ENCODE measurements at places on chromosomes 16 and 17.

- no peak for DNase-seq
Observed at GRCh38 chr17:67558740-67559380, 158.9 kb upstream of the NOL11 start.

GRCh38 chr16:22314661-22315626 lies 17.7 kb downstream of the POLR3E start:
- no peak for DNase-seq

- peak; percentile 47 for DNase-seq
Observed at GRCh38 chr17:21549107-21549687, 143.1 kb upstream of the KCNJ18 start.

DNA sequence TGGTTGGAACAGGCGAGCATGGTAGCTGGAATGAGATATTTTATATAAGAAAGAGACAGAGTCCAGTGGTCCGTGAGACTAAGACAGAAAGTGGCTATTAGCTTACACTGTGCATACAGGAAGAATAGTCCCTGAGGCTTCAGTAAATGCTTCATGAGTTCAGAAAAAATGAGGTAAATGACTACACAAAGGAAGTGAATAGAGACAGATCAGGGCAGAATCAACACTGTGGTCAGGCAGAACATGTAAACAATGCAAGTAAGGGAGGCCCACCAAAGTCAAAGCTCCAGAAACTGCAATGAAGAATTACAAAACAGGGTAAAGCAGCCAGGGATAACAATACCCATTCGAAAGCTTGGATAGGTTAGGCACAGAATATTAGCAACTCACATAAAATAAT lies 4.8 kb downstream of the ABCA10 start:
- DNase-seq = no peak

- DNase-seq = peak; percentile 86
Observed at GRCh38 chr17:46742565-46743270, 75.8 kb downstream of the WNT3 start.

GRCh38 chr16:2032285-2033056 lies 5.8 kb downstream of the NHERF2 start:
- DNase-seq = no peak

GRCh38 chr17:8326511-8327302 lies 12.9 kb upstream of the ODF4 start:
- DNase-seq = no peak

- DNase-seq = no peak
Observed at GRCh38 chr16:16038950-16039349, 89.5 kb downstream of the ABCC1 start.

DNA sequence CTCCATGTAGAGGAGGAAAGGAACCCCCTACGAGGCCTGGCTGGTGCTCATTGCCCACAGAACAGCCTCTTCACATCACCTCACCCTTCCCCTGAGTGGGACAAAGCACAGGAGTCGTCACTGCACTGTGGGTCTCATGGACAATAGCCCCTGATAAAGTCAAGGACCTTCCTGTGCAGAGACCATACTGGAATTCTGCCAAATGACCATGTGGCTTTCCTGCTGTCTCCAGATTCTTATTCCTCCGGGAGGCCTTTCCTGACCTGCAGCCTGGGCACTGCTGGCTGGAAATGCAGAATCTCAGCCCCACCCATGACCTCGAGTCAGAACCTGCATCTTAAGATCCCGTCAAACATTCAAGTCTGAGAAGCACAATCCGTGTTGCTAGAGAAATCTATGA lies 60.5 kb upstream of the ERN1 start:
- no peak for DNase-seq

DNA sequence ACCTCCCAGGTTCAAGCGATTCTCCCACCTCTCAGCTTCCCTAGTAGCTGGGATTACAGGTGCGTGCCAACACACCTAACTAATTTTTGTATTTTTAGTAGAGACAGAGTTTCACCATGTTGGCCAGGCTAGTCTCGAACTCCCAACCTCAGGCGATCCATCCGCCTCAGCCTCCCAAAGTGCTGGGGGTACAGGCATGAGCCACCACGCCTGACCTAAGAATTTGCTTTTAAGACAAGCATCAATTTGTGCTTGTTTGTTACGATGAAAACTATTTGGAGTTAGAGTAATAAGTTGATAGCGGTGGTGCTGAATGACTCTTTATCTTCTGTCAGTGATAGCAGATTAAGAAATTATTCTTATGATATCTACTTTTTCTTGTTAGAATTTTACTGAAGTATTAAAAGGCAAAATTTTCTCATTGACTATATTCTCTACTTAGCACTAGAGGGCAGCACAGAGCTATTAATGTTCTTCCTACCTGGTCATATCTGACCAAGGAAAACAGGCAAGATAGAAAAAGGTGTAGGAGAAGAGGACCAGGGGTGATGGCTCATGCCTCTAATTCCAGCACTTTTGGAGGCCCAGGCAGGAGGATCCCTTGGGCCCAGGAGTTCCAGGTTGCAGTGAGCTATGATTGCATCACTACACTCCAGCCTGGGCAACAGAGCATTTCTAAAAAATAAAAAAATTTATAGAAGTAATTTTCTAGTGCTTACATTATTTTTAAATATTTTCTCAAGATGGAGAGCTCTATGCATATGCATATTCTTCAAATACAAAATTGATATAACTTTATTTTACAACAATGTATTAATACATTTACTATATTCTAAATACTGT lies 24.5 kb downstream of the STXBP4 start:
- DNase-seq = no peak

- DNase-seq = no peak
Observed at GRCh38 chr16:81409016-81409556, 35.5 kb upstream of the CMIP start.

GRCh38 chr16:50045412-50045811 lies 20.4 kb upstream of the HEATR3 start:
- DNase-seq = no peak

DNA sequence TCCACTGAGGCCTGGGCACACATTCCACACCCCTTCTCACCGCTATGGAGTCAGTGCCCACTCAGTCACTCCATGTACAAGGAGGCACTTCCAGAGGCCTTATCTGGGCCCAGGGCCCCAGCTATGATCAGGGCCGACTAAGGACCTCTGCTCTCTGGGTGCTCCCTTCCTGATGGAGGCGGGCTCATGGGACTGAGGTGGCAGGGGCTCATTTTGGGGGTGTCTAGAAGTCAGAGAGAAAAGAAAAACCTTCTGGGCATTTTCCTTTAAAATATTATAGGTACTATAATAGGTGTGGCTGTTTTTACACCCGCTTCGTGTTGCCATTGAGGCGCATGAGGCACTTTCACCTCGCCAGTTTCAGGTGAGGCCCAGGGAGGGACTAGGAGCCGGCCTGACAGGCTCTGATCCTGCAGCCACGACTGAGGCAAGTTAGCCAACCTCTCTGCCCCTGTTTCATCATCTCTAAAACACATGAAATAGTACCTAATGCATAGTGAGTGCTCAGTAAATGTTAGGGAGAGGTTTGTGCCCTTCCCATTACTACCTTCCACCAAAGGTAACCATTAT lies 14.4 kb downstream of the B9D1 start:
- no peak for DNase-seq

GRCh38 chr17:8791910-8792270 lies 7.3 kb downstream of the MFSD6L start:
- DNase-seq = peak; percentile 64

GRCh38 chr16:28193530-28194423 lies 18.0 kb downstream of the XPO6 start:
- DNase-seq = peak; percentile 95

- no peak for DNase-seq
Observed at GRCh38 chr16:86722970-86723369, 144.6 kb downstream of the FOXL1 start.

DNA sequence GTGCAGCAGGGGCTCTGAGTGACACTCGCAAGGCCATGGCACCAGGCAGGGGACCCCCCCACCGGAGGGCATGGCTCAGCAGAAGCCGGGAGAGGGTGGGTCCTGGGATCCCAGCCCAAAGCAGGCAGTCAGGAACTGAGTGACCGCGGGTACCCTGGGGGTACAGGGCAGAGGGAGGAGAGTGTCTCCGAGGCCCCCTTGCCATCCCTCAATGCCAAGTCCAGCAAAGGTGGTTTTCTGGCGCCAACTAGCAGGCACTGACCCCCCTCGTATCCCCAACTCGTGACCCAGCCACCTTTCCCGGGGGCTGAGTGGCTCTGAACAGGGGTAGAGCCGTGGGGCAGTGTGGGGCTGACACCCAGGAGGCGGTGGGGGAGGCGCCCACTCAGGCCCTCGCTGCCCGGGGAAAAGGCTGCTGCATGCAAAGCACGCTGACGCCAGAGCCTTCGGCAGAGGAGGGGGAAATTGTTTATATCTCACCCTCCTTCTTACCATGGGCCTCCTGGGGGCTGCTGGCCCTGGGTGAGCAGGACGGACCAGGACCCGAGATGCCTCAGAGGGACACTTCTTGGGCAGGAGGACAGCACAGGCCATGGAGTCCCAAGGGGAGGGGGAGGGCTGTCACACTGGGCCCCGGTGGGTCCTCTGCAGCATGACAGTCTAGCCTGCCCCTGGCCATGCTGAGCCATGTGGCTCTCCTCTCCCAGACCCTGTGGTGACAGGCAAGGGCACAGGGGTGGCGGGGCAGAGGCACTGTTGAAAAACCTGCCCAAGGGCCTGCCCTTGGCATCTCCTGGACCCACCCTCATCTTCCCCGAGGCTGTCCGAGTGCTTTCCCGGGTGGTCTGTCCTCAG lies 14.6 kb upstream of the ENPP7 start:
- no peak for DNase-seq

GRCh38 chr16:3716831-3717234 lies 491 bp downstream of the TRAP1 start:
- DNase-seq = no peak

GRCh38 chr17:1021147-1021546 lies 24.2 kb downstream of the TIMM22 start:
- no peak for DNase-seq

DNA sequence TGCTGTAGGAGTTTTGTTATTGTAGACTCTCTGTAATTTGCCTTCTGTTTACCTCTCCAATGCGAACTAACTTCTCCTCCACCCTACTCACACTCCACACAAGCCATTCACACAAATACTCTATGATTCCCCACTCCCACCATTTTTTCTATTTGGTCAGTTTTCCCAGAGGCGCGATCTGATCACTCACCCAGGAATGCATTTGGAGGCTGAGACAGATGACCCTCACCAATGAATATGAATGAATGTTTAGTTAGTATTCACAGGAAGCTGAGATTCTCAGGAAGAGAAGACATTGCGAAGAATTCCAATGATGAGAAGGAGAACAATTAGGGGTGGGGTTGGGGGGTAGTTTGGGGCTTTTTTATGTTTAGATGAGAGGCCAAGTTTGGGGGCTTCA lies 10.5 kb upstream of the ANKFN1 start:
- no peak for DNase-seq

GRCh38 chr16:68997564-68997963 lies 107.9 kb upstream of the HAS3 start:
- DNase-seq = no peak

DNA sequence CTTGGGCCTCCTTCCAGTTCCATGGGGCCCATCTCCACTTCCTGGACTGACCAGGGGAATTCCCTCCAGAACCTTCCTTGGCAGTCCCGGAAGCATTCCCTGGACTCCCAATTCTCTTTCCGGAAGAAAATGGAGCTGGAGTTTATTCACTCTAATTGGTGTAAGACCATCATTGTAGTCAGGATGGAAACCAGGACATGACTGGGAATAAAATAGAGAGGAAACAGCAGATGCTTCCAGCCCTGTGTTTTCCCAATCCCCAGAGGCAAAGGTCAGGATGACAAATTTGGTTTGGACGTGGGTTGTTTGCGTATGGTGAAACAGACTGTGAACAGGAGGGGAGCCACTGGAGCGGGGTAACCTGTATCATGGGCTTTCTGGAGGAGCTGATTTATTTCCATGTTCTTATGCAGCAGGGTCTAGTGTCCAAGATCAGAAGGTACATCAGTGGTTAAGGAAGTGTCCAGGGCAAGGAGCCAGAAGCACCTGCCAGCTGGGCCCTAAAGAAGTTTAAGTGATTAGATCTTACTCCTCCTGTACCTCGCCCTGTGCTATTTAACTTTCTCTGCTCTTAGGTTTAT lies 8.5 kb upstream of the LONP2 start:
- DNase-seq = no peak

GRCh38 chr17:29283496-29283895 lies 10.5 kb downstream of the NUFIP2 start:
- DNase-seq = no peak

- no peak for DNase-seq
Observed at GRCh38 chr17:28338056-28338768, 2.7 kb downstream of the TNFAIP1 start.
